ENCODE measurements at places on chromosomes 7 and 10.

DNA sequence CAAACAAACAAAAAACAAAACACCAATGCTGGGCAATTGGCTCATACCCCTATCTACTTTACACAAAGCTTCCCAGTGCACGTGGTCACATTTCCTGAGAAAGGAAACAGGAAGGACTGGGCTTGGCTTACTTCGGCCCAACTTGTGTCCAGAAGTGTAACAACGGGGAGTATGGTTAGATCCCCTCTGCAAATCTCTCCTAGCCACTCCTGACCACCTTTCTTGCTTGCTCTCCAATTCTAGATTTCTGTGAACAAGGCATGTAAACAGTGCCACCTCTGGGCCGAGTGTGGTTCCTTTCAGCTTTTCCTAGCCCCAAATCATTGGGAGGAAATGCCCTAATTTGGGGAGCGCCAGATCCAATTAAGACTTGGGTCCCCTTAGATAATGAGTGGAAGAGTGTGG, 21.0 kb upstream of the FRAT2 start:
- no peak for DNase-seq

DNA sequence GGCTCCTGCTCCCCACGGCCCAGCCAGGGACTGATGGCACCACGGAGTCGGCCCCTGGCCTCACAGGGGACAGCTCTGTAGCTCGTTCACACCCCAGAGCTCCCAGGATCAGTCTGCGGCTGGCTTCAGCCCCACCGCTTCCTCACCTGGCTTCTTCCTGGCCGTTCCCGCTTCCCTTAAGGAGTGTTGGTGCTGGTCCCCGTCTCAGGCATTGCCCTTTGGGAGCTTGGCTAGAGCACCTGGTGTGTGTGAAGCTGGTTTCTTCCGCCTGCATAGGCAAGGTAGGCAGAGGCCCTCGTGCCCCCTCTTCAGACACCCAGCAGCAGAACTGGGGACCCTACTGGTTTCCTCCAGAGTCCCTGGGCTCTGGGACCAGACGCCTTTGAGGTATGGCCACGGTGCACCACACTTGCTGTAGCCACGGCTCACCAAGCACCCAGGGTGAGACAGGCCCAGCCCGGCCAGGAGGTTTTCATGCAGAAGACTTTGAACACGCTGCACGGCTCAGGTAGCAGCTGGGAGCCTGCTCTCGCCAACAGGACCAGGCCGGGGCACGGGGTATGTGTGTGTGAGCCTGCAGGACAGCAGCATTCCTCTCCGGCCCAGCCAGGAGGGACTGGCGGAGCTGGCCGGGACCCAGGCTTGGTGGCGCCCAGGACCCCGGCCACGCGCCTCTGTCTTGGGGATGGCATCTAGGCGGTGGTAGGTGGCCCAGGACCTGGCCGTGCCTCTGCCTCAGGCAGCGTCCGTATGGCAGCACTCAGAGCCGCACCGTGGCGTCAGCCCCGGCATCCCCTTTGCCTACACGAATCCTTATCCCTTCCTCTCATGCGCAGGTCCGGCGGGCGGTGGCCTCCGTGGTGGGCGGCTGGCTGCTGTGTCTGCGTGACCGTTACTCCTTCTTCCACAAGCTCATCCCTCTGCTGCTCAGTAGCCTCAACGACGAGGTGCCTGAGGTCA, 13.2 kb upstream of the PRKAR1B start:
- no peak for DNase-seq

GRCh38 chr7:33093266-33093665, 15.9 kb downstream of the RP9 start:
- no peak for DNase-seq

DNA sequence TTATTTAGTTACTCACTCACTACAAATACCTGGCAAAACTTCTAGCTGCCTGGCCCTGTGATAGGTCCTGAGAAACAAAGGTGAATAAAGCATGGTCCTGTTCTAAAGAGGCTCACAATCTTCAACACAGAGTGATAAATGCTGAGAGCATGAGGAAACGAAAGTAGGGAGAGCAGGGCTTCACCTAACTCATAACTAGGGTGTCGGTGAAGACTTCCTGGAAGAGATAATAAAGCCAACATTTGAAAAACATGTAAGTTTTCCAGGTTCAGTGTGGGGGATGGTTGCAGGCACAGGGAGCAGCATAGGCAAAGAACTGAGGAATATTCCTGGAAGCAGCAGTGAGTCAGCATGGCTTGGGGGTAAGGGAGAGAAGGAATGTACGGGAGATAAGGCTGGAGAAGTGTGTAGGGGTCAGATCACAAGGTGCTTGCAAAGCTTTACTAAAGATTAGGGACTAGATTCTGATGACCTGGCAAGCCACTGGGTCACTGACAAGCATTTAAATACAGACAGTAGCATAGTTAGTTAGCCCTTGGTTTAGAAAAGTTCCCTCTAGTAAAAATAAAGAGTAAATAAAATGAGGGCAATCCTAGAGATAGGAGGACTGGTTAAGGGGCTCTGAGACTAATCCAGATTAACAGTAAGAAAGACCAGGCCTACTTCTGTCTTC, 5.1 kb downstream of the KEL start:
- DNase-seq = peak; percentile 16

GRCh38 chr7:92402920-92403759, 44.1 kb upstream of the GATAD1 start:
- peak; percentile 66 for DNase-seq

All from mammary epithelial cell (primary cell).